ENCODE measurements at places on chromosomes 12 and 14.

- H3K4me1 ChIP-seq = no peaks in the 10 kb centered on the region
- no peak overlapping the region for H3K27ac ChIP-seq
- H3K27me3 ChIP-seq = no peaks in the 10 kb centered on the region
- no peak for DNase-seq
- no peaks in the 10 kb centered on the region for H3K36me3 ChIP-seq
- H3K4me3 ChIP-seq = no peak overlapping the region
These were observed 346.8 kb downstream of the ATP23 start for GRCh38 chr12:58288190-58288589.

DNA sequence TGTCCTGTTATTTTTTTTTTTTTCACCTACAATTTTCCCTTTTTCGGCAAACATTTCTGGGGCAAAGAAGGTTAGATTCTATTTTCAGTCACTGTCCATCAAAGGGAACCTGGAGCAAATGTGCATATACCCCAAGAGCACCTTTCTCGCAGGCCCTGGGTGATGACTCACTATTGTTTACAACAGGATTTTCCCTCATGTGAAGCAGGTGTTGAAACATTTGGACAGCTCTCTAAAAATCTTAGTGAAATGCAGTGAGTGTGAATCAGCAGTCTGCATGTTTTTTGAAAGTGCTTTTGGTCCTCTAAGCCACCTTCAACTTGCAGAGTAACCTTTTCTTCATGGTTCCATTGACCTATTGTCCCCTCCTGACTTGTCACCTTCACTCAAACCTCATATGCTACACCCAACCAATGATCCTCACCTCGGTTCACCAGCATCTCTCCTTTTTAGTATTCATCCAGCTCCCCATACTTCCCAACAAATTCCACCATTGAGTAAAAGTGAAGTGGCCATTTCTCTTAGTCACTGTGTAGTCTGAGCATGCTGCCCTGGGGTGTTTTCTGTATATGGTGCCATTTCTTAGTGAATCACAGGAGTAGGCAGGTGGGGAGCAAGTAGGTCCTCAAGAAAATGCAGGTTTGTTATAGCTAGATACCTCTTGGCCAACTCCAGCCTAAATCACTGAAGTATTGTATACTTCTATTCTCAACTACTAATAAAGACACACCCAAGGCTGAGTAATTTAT lies 260.2 kb downstream of the BMP4 start:
- H3K4me1 ChIP-seq = no peaks in the 10 kb centered on the region
- no peaks in the 10 kb centered on the region for H3K36me3 ChIP-seq
- no peak for DNase-seq
- no peaks in the 10 kb centered on the region for H3K27me3 ChIP-seq
- H3K4me3 ChIP-seq = no peak overlapping the region

- H3K27ac ChIP-seq = no peak overlapping the region
- H3K4me3 ChIP-seq = no peak overlapping the region
- H3K4me1 ChIP-seq = no peaks in the 10 kb centered on the region
- DNase-seq = no peak
These were observed 731.4 kb downstream of the GALC start for GRCh38 chr14:87261621-87262020.

DNA sequence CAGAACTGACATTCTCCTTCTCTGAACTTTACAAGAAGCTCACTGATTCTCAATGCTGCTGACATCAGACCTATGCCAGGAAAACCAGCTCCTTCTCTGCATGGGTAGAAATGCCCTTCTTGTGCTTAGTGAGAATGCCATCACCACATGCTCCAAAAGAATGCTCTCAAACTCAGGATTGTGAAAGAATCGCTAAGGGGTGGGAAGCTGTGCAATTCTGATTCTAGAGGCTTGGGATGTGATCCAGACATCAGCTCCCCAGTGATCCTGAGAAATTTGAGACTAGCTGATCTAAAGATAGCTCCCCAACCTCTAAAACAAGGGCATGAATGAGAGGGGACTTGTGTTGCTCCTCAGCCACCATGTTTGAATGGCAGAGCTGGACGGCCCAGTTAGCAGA lies 113.2 kb downstream of the DPF3 start:
- no peak overlapping the region for H3K4me3 ChIP-seq
- no peak for DNase-seq
- H3K36me3 ChIP-seq = no peaks in the 10 kb centered on the region
- H3K27me3 ChIP-seq = no peaks in the 10 kb centered on the region

DNA sequence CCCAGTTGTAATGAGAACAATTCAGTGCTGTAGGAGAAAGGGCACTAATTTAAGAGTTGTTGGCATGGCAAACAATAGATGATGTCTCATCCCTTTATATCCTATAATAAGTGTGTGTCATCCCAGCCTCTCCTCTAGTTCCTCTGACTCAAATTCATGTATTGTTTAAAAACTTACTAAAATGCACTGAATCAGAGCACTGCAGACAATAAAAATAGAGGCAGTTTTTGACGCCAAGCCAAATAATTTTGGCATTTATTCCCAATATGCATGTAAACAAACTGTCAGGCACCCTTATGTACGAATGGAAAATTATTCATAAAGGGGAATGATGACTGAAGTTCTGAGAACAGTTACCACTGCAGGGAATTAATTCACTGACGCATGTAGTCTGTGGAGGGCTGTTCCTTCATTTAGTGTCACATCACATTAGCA lies 57.9 kb upstream of the TMX1 start:
- no peaks in the 10 kb centered on the region for H3K4me1 ChIP-seq
- H3K36me3 ChIP-seq = no peaks in the 10 kb centered on the region
- H3K4me3 ChIP-seq = no peak overlapping the region
- DNase-seq = no peak
- no peaks in the 10 kb centered on the region for H3K27me3 ChIP-seq

DNA sequence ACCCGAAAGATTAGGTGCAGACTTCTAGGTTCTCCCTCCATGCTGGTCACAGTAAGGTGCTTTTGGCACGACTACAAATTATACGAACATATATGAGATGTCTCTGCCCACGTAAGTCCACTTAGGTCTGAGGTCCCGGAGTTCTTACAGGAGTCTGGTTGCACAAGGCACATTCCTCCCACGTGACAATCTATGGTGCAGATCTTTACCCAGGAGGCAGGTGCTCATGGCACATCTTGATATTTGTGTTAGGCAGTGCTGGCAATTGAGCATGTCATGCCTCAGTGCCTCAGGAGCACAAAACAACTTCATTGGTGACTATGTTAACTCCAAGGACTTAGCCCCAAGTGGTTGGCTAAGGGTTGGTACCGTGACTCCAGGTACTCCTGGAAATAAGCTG lies 92.0 kb upstream of the AMN1 start:
- H3K27me3 ChIP-seq = no peaks in the 10 kb centered on the region
- DNase-seq = no peak
- H3K4me3 ChIP-seq = no peak overlapping the region
- peaks cover 7% of the 10 kb centered on the region for H3K4me1 ChIP-seq

Data from heart left ventricle (tissue), 16 donors.